ENCODE measurements at places on chromosomes 16 and 17.

DNA sequence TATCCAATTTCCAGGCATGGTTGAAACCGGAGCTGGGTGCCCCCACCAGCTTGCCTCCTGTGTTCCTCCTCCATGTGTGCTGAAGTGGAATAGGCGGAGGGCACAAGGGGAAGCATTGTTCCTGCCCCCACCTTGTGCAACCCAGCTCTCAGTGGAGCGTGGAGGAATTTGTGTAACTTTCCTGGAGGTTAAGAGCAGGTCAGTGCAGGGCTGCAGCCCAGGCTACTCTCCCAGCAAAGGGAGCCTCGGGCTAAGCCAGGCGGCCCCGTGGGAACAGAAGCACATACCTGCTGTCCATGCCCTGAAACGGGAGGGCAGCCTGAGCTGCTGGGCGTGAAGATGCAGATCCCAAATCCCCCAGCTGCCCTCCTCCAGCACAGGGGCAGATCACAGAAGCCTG lies 158.8 kb upstream of the LHX1 start:
- no peak for DNase-seq

DNA sequence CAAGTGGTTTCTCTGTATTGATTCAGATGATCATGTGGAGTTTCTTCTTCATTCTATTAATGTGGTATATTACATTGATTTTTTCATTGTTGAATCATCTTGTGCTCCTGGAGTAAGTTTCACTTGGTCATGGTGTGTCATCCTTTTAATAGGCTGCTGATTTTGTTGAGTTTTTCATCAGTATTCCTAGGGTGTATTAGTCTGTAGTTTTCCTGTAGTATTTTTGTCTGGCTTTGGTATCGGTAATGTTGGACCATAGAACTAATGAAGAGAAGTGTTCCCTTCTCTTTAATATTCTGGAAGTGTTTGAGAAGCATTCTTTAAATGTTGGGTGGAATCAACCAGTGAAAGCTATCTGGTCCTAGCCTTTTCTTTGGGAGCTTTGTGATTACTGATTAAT lies 99.0 kb downstream of the OMG start:
- DNase-seq: no peak

DNA sequence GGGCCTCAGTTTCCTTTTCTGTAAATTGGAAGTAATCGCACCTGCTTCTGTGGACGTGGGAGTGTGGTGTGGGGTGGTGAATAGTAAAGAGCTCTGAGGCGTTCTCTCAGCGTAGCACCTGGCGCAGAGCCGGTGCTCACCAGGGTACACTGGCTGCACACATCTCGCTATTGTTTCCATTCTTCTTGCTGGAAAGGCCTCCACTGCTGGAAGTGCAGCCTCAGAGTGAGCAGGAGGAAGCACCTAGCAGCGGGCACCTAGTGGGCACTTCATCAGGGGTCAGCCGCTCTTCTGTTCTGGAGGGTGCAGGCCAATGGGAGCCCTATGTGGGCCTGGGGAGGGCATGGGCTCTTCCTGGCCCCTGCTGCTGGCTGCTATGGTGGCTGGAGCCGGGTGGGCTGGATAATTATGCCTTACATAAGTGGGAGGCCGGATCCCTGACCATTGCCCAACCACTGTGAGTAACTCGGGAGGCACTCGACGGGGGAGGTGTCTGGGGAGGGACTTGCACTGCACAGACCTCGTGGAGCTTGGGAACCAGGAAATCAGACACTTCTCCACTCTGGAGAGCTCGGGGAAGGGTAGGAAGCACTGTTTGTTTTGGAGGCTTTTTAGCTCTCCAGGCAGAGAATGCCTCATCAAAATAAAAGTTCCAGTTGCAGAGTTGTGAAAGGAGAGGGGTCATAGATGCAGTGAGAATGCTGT lies 1.7 kb downstream of the MAP2K3 start:
- peak; percentile 97 for DNase-seq

DNA sequence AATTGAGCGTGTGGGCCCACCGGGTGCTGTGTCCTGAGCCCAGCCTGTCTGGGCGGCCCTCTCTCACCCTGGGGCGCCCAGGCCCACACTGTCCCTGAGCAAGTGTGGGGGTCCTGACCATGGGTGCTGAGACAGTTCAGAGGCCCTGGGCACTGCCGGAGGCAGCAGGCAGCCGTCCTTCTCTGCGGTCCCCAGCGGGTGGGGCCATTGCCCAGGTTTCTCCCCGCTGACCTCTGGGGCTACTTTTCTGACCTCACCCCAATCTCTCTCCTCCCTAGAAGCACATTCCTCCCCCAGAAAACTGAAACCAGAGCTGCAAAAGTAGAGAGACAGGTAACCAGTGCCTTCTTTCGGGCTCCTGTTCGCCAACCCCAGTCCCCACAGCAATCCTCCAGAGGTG lies 36.0 kb upstream of the PVALEF start:
- no peak for DNase-seq

GRCh38 chr17:46056800-46057304 lies 57.8 kb downstream of the STH start:
- peak; percentile 34 for DNase-seq

DNA sequence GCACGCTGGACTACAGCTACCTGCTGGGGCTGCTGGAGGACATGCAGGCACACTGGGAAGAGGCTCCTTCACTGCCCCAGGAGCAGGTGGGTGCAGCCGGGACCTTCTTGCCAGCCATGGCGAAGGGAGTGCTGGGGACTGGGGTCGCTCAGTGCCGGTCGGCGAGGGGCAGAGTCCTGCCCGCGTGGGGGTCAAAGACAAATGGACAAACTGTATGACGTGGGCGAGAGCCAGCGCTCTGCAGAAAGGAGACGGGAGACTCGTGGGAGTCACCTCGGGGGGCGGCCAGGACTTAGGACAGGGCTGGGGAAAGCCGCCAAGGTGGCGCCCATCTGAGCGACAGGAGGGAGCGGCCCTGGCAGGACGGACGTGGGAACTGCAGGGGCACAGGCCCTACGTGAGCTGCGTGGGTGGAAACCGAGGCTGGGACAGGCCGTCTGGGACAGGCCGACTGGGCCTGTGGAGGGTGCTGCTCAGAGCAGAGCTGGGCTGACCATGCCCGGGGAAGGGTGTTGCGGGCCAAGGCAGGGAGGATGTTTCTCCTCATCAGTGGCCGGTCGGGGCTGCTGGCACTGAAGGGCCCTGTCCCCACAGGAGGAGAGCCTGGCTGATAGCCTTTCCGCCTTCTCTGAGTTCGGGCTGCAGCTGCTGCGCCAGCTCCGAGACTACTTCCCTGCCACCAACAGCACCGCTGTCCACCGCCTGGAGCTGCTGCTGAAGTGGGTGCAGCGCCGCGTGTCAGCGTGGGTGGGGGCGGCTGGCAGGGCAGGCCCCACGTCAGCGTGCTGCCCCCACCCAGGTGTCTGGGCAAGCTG lies 8.0 kb downstream of the TSR3 start:
- DNase-seq: no peak

DNA sequence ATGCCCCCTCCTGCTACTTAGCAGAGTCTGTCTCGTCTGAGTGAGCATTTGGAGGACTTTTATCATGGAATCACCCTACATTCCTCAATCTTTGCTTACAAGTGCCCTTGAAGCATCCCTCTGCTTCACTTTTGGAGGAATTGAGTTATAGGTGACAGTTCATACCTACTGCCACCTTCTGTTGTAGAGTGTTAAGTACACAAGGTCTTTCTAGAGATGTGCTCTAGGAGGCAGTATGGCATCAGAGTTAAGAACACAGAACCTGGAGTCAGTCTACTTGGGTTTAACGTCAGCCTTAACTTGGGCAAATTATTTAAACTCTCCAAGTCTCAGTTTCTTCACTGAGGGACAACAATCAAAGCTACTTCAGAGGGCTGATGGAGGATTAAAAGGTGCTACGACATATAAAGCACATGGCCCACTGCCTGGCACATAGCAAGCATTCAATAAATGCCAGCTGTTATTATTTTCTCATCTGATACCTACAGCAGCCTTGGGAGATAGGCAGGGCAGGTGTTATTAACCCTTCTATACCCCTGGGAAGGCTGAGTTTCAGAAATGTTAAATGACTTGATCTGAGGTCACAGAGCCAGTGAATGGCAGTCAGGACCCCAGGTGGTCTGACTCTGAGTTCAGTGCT lies 62.2 kb downstream of the UTP18 start:
- peak; percentile 3 for DNase-seq

- DNase-seq: no peak
Measured at GRCh38 chr16:67271446-67271845, 7.9 kb upstream of the PLEKHG4 start.

DNA sequence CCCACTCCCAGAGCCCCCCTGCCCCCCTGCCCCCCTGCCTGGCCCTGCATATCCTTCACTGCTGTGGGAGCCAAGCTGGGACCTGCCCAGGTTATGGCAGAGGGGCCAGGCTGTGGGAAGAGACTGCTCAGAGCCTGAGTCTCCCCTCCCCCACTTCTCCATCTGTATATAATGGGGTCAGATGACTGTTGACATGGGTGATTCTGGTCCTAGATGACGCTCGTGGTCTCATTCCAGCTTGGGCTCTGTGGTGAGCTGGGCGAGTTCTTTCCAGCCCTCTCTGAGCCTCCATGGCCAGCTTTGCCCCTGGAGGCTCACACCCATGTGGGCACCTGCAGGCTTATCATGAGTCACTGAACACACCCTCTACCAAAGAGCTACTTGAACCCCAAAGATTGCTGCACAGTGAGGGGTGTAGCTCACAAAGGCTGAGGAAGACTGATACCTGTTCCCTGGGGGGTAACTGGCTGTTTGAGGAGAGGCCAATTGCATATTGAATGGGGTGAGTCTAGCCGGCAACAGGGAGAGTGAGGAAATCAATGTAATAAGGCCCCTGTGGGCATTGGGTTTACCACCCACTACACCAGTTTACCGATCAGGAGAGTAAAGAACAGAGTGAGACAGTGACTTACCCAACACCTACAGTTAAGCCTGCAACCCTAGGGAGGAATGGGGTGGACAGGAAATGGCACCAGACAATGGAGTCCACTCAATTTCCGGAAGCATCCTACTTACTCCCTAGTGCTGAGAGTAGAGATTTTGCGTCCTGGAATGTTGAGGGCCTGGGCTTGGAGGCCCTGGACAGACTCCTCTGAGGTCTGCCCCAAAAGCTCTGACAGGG lies 4.2 kb upstream of the SREBF1 start:
- no peak for DNase-seq

- DNase-seq: peak; percentile 87
Measured at GRCh38 chr17:59373882-59374495, 42.5 kb downstream of the YPEL2 start.

DNA sequence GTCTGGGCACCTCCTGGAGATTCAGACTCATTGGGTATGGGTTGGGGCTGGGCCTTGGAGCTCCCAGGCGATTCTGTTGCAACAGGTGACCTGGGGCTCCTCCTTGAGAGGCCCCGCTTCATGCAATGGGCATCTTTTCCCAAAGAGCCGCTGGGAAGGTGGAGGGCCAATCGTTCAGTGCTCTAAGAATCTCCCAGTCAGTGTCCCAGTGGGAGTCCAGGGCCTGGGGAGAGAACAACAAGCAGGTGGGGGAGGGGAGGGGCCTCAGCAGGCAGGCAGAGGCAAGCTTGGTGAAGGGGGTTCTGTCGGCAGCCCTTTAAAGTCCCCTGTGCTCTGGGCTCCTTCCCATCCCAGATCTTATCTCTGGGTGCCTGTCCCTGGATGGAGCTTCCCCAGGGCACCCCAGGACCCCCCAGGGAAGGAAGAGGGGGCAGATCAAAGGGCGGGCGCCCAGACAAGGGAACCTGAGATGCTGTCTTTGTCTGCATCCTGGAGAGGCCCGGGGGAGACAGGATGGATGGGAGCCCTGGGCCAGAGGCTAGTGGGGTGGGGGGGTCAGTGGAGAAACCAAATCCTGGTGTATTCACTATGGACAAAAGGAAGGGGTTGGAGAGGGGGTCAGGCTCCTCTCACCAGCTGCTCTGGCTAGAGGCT lies 30.5 kb upstream of the NXPH3 start:
- DNase-seq: no peak

GRCh38 chr17:42072323-42073187 lies 22.2 kb upstream of the C17orf113 start:
- DNase-seq: no peak

- no peak for DNase-seq
Measured at GRCh38 chr16:2350500-2350899, 10.0 kb upstream of the ABCA3 start.

GRCh38 chr16:3974751-3975150 lies 94.2 kb upstream of the CREBBP start:
- no peak for DNase-seq

DNA sequence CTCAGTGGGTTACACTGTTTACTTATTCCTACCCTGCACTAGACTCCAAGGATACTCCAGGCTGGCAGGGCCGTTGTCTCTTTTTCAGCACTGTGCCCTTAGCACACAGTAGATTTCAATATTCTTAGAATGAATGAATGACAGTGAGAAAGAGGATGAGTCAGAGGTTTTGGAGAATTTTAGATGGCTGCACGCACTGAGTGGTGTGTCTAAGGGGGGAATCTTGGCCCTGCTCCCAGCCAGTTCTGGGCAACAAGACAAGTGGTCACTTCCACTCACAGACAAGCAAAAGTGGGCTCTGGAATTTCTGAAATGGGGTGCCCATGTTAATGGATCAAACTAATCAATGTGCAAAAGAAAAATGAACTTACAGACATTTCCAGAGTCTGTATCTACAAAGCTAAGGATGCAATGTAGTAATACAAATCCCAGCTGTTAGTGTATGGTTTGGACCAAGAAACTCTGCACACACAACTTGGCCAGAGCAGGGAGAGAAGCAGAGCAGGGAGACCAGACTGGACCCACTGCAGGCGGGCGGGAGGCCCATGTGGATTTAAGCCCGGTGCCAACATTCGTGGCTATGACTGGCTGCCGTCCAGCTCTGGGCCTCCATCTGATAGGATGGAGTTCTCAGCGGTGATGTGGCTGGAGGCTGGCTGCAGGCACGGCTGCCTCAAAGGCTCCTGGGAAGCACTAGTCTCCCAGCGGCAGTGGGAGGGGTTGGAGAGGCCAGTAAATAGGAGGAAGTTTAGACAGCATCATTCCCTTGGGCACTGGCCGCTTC lies 95.6 kb upstream of the CDYL2 start:
- DNase-seq: peak; percentile 64

- DNase-seq: no peak
Measured at GRCh38 chr17:81461607-81462500, 50.7 kb downstream of the ACTG1 start.

GRCh38 chr17:48278760-48279491 lies 151.1 kb downstream of the SKAP1 start:
- no peak for DNase-seq

- DNase-seq: no peak
Measured at GRCh38 chr16:17474572-17474971, 3.8 kb upstream of the XYLT1 start.

DNA sequence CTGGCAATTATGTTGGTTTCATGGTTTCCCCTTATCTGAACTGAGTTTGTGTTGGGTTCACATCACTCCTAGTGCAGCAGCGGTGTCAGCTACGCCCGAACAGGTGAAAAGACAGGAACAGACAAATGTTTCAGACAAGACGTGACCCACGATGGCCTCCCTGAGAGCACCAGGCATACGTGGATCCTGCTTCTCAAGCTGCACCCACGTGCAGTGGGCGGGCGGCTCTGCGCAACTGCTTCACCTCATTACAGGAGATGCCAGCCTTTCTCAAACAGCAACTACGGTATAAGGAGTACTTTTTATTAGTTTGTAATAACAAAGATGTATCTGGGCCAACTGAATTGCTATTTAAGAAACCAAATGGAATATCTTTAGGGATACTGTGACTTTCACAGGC lies 32.8 kb upstream of the SLC38A8 start:
- DNase-seq: no peak

GRCh38 chr16:22886927-22887326 lies 73.0 kb downstream of the HS3ST2 start:
- DNase-seq: no peak

GRCh38 chr17:31269578-31269983 lies 27.5 kb downstream of the OMG start:
- DNase-seq: peak; percentile 99
